Fibroblast of pulmonary artery (primary cell): ENCODE measurements at places on chromosomes 12 and 14.

GRCh38 chr14:68814539-68815297 is 21.9 kb upstream of the ZFP36L1 start:
- DNase-seq = peak; percentile 53

- DNase-seq = no peak
Observed at GRCh38 chr14:105488781-105489541, 2.1 kb upstream of the TEDC1 start.

GRCh38 chr12:104858611-104859543 is 99.2 kb downstream of the SLC41A2 start:
- no peak for DNase-seq

DNA sequence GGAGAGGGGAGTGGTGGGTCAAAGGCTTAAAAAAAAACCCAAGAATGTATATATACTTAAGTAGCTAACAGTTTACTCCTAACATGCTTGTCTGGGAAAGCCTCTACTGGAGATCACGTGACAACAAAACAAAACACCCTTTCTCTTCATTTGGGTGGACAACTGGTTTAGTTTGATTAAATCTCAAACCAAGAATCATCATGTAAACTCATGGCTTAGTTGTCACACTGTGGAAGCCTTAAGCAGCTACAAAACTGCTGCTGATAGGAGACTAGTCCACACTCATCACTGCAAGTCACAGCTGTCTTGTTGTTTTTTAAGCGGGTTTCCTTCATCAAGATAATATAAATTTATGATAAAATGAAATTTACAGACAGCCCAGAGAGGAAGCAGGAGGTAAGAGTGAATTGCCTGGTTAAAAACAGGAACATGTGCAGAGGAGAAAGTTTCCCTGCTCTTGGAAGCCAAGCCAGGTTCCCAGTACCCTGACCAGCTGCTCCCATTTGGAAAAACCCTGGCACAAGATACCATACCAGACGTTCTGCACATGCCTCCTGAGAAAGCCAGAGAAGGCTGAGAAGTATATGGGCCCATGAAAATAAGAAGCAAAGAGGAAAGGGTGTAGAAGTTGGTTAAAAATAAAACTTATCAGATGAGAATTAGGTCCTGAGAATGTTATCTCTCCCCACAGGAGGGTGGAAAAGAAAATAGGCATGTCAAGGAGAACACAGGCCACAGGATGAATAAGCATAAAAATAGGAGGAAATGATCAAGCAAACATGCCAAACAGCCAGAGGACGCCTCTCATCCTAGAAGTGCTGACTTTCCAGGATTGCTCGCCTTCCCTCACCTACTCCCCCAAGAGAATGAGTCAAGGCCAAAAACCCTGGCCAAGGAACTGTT is 34.0 kb downstream of the EGLN3 start:
- peak; percentile 77 for DNase-seq

DNA sequence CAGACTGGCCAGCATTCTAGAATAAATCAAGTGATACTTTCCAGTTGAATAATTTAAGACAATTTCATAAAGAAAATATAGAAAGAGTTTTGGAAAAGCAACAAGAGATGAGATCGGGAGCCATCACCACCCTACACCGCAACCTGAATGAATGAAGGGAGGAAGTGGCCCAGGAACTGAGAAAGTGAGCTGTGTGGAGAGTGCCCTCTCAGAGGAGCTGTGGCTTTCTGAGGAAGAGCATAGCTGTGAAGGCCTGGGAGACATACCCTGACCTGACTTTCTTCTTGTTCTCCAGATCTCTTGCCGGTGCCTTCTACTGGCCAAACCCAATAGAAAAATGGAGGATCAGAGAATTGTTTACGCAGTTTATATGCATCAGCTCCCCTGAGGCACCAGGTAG is 79.3 kb upstream of the TSPAN8 start:
- DNase-seq = no peak

DNA sequence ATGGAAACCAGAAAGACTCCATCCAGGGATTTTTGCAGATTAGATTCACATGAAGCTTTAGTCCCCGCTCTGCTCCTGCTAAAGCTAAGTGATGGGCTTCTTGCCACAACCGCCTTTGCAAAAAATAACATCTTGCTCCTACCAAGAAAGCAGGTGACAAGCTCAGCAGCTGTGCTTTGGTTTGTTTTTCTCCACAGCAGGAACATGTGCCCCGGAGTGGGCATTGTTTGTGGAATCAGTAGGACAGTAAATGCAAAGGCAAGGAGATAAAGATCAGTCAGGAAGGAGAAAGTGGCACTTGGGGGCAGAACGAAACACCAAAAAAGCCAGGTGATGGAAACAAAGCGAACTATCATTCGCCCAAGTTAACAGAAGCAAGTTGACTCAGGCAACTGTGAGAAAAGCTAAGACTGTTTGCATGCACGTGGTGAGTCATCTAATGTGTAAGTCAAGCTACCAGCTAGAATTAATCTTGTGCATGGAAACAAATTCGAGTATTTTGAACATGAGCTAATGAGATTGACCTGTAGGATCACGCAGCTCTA is 165.5 kb upstream of the PLXNC1 start:
- DNase-seq = peak; percentile 46

DNA sequence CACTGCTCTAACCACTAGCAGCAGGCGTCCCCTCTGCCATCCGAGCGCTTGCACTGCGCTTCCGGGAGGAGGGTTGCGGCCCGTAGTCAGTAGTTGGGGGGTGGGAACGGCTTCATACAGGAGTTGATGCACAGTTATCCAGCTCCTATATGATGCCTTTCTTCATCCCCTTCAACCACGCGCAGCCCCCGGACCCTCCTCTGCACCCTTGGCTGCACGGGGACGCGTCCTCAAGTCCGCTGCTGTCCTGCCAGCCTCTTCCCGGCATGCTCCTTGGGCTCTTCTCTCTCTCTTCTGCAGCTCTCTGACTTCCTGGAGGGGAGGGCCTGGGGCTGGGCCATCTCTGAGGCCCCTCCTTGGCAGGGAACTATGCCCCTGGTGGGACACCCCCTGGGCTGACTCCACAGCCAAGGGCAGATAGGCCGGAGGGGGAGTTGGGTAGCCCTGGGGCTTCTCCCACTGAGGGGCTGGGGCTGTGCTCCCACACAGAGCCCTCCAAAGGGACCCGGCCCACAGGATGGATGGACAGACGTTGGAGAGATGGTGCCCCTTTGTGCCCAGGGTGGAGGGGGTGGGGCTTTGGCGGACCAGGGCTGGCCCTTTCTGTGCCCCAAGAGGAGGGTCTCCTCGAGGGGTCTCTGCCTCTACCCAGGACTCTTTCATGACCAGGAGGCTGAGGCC is 29.0 kb downstream of the RTL1 start:
- DNase-seq = no peak

- no peak for DNase-seq
Observed at GRCh38 chr14:39991041-39991440, 558.8 kb upstream of the FBXO33 start.

DNA sequence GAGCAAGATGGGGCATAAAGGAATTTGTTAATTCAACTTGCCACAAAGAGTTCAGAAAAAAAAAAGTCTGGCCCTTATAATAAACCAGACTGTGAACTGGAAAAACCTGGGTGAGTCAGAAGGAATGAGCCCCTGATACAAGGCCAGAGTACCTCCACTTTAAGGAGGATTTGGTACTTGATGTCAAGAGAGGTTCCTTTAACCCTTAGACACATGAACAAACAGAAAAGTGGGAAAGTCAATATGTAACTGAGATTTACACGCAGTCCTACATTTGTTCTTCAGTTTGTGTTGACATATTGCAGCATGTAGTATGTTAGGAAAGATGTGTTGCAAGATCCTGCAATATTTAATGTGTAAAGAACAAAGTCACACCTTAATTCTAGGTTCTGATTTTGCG is 14.2 kb upstream of the SLC38A4 start:
- DNase-seq = no peak

DNA sequence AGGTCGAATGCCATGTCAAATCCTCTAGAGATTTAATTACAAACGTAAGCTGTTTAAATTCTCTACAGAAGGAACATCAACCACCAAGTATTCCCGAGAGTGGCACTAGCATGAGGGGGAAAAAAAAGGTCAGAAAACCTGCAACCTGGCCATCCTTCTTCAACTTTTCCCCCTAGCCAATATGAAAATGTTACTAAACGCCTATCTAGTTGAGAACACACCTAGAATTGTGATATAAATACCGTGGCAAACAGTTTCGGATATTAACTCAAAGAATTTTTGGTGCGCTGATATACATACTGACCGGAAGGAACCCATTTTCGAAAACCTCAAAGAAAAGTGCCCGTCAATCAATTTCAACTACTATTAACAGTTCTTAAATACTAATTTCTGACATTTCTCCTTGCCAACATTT is 1.8 kb downstream of the HNRNPC start:
- DNase-seq = no peak

DNA sequence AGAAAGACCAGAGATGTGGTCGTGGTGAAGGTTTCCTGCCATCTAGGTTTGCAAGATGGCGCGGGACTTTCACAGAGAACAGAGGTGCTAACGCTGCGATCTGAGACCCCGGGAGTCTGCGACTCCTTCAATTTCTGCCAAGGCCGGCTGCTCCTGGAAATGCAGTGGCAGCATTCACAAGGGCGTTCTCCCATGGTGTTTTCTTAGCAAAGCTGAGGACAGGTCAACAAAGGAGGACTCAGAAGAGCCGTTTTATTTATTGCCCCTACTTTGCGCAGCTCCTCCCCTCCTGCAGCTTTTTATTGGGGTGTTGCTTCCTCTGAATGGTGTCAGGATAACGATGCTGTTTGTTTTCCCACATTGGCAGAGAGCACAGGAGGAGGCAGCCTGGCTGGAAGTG is 86.3 kb downstream of the TMEM132C start:
- no peak for DNase-seq

- DNase-seq = no peak
Observed at GRCh38 chr12:15417691-15418090, 95.4 kb downstream of the PTPRO start.

DNA sequence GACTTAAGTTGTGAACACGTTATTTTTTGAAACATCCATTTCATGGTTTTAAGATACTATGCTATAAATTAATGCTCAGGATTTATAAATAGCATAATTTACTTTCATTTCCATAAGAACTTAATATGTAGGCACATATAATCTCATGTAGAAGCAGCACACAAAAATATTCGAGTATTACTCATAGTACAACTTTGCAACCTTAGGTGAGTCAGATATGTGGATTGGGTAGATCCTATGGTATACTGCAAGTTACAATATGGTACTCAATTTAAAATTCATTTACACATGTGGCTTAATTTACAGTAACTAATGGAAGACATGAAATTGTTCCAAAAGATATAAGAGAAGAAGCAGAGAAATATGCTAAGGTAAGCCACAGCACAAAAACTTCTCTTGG is 26.0 kb downstream of the PSMA3 start:
- no peak for DNase-seq

- DNase-seq = peak; percentile 69
Observed at GRCh38 chr12:116135209-116135930, 142.1 kb downstream of the MED13L start.

DNA sequence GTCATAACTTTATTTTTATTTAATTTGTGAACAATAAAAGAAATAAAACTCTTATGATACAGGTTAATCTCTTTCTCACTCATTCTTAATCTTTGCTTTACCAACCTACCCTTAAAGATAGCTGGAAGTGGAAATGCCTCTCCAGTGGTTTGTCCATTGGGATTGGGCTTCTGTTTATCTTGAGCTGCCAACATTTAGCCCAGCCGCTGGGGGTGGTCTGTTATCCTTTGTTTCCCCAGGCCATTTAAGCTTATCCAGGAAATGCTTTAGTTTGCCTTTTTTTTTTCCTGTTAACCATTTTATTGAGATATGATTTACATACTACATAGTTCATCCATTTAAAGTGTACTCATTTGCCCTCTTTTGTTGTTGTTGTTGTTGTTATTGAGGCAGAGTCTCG is 8.2 kb downstream of the TDG start:
- no peak for DNase-seq

- peak; percentile 86 for DNase-seq
Observed at GRCh38 chr12:132593938-132594358, 16.4 kb downstream of the LRCOL1 start.

DNA sequence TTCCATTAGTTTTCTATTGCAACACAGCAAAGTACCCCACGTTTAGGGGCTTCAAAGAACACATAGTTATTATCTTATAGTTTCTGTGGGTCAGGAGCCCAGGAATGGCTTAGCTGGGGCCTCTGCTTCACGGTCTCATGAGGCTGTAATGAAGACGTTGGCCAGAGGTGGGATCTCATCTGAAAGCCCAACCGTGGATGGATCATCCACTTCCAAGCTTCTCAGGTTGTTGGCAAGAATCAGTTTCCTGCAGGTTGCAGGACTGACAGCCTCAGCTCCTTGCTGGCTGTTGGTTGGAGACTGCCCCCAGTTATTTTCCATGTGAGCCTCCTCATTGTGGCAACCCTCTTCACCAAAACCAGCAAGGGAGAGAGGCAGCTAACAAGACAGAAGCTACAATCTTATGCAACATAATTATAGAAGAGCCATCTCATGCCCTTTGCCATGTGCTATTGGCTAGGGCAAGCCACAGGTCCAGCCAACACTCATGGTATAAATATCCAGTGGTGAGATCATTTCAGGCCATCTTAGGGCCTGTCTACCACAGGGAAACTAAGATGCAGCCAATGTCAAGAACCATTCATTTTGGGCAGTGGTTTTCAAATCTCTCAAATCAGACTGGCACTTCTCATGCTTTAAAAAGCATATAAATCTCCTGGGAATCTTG is 452.4 kb downstream of the MED13L start:
- no peak for DNase-seq

DNA sequence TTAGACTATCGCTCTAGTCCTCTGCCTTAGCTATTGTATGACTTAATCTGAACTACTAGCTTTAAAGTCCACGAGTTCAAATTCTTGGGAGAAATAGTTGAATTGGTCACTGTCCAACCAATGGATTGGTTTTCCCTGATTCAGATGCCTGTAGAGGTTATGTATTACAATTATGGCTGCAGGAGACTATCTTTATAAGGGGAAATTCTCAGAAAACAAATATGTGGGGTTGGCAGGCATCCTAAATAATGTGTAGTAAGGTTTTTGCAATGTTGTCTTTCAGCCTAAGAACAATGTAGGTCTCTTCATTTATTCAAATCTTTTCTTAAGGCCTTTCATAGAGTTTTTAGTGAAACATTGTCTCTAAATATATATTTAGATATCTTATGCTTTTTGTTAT is 26.9 kb downstream of the MYRFL start:
- DNase-seq = peak; percentile 87

- no peak for DNase-seq
Observed at GRCh38 chr14:52363961-52364360, 49.8 kb downstream of the PTGER2 start.
